ENCODE measurements at places on chromosomes 1 and 21.

DNA sequence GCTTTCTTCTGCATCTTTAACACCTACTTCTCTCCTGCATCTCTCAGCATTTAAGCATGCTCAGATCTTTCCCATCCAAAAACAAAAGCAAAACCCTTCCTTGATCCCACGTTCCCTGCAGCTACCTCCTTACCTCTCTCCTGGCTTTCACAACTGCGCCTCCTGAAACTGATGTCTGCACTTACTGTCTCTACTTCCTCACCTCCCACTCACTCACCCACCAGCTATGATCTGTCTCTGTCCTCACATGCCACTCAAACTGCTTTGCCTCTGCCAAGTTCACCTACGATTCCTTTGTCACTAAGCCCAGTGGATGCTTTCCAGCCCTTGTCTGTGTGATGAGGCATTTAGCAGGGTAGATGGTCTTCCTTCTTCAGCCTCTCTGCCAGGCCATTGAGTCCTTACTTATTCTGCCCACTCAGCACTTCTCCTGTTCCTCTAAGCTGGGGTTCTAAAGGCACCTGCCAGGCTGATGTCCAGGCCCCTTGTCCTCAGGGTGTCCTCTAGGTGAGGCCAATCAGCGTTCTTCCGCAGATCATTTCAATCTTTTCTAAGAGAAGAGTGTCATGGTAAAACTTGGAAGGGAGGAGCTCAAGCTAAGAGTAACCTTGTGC lies 10.0 kb upstream of the GJB3 start:
- no peak for DNase-seq

- DNase-seq, result peak; percentile 43
Measured at GRCh38 chr1:75908717-75909152, 23.5 kb downstream of the ASB17 start.

- DNase-seq, result no peak
Measured at GRCh38 chr1:156517748-156518147, 17.2 kb upstream of the MEF2D start.

GRCh38 chr1:176964687-176965086 lies 199.8 kb downstream of the ASTN1 start:
- DNase-seq, result no peak

DNA sequence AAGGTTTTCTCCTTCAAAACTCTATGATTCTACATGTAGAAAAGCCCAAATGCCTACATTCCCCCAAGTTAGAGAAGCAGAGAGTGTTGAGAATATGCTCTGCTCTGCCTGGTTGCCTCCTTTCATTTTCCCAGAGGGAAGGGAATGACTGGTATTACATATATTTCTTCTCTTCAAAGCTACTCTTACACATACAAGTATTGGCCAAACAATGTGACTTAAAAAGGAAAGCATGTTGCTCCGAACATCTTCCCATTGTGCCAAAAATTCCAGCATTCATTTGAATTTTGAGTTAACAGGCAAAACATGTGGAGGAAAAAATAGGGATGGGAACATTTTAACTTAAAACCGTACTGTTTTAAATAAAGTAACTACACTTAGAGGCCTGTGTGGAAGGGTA lies 125.2 kb downstream of the COQ8A start:
- DNase-seq, result no peak

GRCh38 chr1:8002329-8002910 lies 23.7 kb downstream of the ERRFI1 start:
- no peak for DNase-seq

GRCh38 chr1:22115286-22115685 lies 27.6 kb downstream of the WNT4 start:
- no peak for DNase-seq

DNA sequence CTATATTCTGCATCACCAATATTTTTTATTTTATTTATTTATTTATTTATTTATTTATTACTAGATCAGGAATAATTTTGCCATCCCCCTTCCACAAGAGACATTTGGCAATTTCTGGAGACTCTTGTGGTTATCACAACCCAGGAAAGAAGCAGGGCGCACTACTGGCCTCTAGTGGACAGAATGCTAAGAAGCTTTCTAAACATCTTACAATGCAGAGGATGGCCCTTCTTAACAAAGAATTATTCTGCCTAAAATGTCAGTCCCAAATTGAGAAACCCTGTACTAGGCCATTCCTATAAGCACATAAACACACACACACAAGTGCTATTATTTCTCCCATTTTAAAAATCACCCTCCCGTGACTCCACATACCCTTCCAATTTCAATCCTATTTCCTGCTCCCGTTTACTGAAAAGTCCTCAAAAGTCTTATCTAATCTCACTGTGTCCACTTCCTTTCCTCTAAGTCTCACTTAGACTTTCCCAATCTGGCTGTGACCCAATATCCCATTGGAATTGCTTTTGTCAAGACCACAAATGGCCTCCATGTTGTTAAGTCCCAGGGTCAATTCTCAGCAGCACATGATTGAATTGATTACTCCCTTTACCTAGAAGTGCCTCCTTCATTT lies 43.7 kb upstream of the RNF11 start:
- DNase-seq, result peak; percentile 37

DNA sequence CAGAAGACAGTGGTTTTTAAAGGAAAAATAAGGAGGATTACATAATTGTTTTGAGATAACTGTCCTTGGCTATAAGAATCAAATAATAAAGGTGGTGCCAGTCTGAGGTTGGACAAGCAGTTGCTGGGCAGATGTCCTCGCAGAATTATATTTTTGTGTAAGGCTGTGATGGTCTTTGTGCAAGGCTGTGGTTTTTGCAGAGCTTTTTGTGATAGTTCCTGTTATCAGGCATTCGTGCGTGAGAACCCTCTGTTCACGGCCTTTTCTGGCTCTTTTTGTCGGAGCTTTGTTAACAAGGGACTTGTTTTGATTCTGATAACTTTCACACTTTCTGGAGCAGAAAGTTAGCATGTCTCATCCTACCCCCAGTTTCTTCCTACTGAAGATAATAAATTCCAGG lies 33.4 kb downstream of the SH3BP5L start:
- no peak for DNase-seq
